GM23248 (cell line): ENCODE measurements at places on chromosomes 4 and X.

DNA sequence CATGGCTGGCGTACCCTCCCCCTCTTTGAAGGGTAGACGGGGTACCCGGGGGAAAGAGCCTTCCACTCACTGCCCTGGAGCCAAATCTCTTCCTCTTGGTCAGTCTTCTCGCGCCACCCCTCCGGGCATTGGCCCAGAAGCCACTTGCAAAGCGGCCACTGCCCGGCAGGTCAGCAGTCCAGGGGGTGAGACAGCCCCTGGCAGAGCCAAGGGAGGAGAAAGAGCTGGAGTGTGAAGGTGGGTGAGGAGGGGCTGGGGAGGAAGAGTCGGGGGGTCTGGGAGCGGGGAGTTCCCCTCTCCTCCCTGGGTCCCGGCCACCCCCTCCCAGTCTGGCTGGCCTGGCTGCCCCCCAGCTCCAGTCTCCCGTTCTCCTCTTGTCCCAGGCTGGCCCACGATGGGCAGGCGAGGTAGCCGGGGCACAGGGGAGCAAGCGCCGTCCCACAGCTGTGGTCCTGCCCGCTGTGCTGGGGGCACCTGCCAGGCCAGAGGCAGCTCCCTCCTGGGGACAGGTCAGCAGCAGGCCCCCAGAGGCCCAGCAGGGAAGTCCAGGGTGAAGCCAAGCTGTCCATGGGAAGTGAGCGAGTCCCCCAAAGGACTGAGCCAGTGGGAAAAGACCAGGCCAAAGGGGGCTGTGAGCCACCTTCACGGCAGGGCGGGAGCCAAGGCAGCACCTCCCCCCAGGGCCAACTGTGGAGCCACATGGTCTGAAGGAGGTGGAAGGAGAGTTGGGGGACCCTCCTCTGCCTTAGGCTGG, 21.6 kb upstream of the DUSP9 start:
- DNase-seq: no peak

- no peak for DNase-seq
These were observed 66.2 kb downstream of the ZAR1 start for GRCh38 chr4:48556268-48556667.

DNA sequence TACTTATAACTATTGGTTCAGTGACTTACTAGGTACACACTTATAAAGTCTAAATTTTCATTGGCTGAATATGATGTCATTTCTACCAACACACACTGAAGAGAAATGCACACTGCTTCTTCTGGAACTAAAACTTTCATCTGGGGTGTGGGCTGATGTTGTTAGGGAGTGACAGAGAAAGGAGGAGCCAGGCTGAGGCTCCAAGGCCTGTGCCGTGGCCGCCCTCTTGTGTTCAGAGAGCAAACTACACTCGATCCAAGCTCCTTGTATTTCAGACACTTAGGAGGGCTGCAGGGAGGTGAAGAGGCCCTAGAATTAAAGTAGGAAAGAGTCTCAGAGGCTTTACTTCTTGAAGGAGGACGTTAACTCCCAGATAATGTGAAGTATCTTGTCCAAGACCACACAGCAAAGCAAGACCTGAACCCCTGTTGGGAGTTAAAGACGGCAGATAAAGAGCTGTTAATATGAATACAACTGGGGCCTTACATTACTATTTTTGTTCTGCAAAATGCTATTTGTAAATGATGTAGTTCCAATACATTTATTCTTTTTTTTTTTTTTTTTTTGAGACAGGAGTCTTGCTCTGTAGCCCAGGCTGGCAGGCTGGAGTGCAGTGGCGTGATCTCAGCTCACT, 137.5 kb downstream of the AFAP1 start:
- DNase-seq: peak; percentile 91

DNA sequence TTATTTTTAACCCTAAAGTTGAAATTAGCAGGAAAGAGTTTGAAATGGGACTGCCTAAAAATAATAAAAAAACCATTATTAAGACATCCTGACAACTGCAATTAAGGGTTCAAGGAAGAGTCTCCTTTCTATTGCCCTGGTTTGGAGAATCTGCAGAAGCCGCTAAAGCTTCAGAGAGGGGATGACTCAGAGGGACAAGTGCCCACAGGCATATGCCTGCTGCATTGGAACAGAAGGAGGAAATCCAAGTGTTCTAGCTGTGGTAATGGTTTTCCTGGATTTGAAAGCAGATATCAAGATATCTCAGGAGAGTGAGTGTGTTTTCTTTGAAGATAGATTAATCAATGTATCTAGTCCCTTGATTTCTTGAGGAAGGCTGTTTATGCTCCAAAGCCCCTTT, 235.1 kb upstream of the TAPT1 start:
- peak; percentile 46 for DNase-seq

- peak; percentile 22 for DNase-seq
These were observed 8.7 kb downstream of the C1QTNF7 start for GRCh38 chr4:15436513-15436912.

DNA sequence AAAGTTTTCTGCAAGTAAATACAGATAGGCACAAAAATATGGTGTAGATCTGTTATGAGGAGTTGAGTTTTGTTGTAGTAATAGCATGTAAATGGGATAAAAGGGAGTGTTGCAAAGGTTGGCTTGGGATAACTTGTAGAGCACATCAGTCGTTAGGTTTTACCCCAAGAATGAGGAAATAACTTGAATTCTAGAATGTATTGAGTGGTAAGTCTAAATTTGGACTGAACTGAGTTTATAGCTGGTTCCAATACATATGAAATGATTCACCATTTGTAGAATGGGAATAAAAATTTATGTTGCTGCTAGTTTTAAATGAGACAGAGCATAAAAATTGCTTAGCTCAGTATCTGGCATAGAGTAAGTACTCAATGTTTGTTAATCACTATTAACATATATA, 719.2 kb downstream of the FSTL5 start:
- DNase-seq: no peak

- peak; percentile 55 for DNase-seq
These were observed 3.1 kb downstream of the POLR2B start for GRCh38 chr4:56981795-56982201.

GRCh38 chr4:106677213-106677612, 308.6 kb upstream of the GIMD1 start:
- DNase-seq: no peak

DNA sequence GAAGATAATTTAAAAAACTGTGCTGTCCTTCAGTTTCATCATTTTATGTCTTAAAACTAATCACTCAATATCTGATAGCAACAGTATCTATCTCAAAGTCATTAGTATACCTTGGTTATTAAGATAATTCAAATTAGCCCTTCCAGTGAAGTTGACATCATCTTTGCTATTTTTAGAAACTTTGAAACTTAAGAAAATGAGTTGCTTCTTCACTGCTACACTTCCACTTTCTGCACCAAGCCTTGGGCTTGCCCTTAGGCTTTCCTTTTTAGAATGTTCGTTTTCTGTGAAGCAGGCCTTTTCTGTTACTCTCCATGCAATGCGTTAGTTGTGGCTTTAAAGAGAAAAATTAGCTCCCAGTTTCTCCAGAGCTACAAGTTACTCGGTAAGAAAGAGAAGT, 4.4 kb upstream of the VAMP7 start:
- DNase-seq: no peak

GRCh38 chr4:2290488-2290887, 28.6 kb upstream of the MXD4 start:
- DNase-seq: no peak

DNA sequence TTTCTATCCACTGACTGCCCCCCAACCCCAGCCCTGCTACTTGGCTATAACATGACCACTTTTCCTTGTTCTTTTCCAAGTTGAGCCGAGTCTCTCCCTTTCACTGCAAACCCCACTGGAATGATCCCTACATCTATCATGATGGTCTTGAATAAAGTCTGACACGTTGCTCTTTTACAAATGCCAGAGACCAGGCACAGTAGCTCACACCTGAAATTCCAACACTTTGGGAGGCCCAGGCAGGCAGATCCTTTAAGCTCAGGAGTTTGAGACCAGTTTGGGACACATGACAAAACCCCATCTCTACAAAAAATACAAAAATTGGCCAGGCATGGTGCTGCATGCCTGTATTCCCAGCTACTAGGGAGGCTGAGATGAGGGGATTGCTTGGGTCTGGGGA, 100.9 kb downstream of the WDFY3 start:
- no peak for DNase-seq

GRCh38 chrX:19775830-19776485, 111.4 kb downstream of the SH3KBP1 start:
- peak; percentile 50 for DNase-seq

DNA sequence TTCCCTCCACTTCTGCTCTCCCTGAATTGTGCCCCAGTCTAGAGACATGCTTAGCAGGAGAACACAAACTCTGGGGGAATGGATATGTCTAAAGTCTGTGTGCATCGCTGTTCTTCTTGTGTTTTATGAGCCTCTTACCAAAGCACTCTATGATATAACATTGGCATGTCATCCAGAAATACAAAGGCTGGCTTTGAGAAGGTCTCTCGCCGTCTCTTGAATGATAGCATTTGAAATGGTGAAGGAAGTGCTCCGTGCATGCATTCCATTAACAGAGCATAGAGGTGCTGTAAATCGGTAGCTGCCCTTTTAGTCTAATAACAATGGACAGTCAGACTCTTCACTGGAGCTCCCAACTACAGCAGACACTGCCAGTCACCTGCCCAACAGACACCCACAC, 7.1 kb upstream of the FAM149A start:
- no peak for DNase-seq

DNA sequence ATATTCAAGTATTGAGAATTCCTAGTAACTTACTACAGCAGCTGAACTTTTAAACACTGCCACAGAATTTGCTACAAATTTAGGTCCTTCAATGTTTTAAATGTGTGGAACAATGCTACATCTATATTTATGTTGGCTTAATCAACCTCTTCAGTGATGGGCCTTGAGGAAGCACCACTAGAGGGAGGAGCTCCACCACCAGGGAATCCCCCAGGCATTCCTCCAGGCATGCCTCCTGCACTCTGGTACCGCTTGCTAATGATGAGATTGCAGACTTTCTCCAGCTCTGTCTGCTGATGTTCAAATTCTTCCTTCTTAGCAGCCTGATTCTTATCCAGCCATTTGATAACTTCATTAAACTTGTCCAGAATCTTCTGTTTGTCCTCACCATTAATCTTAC, 190.8 kb downstream of the HTR2C start:
- no peak for DNase-seq

GRCh38 chrX:123274796-123275195, 90.7 kb downstream of the GRIA3 start:
- peak; percentile 17 for DNase-seq

DNA sequence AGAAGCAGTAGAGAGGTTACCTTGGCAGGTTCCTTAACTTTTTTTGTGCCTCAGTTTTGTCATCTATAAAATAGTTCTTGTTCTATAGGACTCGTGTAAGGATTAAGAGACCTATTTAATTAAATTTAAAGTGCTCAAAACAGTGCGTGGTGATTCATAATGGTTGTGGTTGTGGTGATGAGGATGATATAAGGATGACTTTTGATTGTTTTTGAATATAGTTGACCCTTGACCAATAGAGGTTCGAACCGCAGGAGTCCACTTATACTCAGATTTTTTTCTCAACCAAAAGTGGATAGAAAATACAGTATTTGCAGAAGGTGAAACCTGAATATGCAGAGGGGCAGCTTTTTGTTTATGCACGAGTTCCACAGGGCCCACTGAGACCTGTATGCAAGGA, 14.6 kb downstream of the SMAD1 start:
- DNase-seq: no peak

DNA sequence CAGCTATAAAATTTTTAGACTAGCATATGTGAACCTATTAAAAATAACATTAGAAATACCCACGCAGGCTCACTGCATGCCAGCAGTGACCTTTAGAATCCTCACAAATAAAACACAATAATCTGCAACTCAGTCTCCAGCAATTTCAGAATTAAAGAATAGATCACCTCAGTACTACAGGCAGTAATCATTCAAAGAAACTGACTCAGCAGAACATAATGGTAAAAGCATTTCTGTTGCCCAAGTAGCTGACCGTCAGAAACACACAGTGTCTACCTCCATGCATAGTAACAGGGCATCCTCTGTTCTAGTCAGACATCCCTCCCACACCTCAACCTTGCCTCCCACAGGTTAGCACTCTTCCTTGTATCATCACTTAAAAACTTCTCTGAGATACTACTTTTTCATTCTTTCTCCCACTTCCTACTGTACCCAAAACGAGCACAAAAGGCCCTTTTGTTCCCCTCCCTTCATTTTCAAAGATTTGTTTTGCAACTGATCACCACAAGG, 65.7 kb upstream of the BEND2 start:
- DNase-seq: no peak

- DNase-seq: peak; percentile 44
These were observed 575 bp downstream of the RCHY1 start for GRCh38 chr4:75513526-75514130.

GRCh38 chr4:109434007-109434971, 674 bp downstream of the SEC24B start:
- DNase-seq: peak; percentile 66
